ENCODE measurements at places on chromosomes 1 and 21. TPM values are rescaled to one million over a fixed set of nuclear protein-coding genes. Genes with fewer than 3 reads are reported as not detected.

Gene PAFAH2
- total RNA-seq, result 10.1 TPM

Gene TNNT2
- not detected for total RNA-seq

Gene OR6N1
- total RNA-seq, result not detected

Gene LRRC39
- 1.3 TPM for total RNA-seq

Gene RYR2
- 0.19 TPM for total RNA-seq

Gene BGLAP
- 7.4 TPM for total RNA-seq

Gene NR1I3
- total RNA-seq, result not detected

Gene FALEC
- total RNA-seq, result 0.79 TPM

Gene LCK
- total RNA-seq, result 227 TPM

Gene KRTAP12-2
- total RNA-seq, result not detected

Gene PLEKHN1
- 1.9 TPM for total RNA-seq

Gene TTC4
- 38.7 TPM for total RNA-seq

Gene DIRAS3
- 1.0 TPM for total RNA-seq

Gene LYPD8
- total RNA-seq, result not detected

Gene RGS1
- total RNA-seq, result 25.8 TPM

Gene NOTCH2
- total RNA-seq, result 64.6 TPM

Gene C1orf105
- total RNA-seq, result not detected

Gene THEMIS2
- total RNA-seq, result 81.0 TPM

Gene CENPL
- 38.3 TPM for total RNA-seq

Gene SH3D21
- total RNA-seq, result 16.3 TPM

All from activated T-cell treated with anti-CD3 and anti-CD28 coated beads, Interleukin-2, amount 50 U/mL, for 72 hours (primary cell).